ENCODE measurements at places on chromosomes 12 and 14.

DNA sequence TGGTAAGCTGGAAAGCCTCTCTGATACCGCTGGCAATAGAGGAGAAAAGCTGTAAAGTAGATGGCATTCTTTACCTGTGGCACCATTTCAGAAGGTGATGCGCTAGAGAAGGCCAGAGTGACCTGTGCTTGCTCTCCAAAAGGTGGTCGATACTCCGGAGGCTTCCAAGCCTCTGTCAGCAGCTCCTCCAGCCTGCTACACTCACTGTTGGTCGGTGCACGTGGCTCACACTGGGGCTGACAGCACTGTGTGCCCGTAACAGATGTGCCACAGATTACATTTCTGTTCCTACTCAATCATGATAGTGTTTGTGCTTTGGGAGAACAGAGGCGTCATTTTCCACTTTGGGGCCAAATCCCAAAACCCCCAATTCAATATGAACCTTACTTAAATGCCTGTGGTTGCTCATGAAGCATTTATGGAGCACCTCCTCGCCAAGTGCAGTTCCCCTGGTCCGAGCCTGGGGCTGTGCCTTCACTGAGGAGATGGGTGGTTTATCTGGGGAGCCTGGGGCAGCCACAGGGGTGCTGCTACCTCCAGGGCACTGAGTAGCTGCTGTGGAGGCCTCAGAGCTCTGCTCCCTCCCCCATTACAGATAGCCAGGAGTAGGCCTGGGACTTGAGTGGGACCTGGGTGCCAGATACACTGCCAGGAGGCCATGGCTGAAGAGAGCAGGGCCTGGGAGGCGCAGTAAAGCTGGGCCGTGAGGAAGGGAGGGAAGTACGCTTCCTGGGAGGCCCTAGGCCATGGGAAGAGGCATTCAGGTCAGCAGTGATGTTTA lies 26.8 kb downstream of the CCNK start:
- no peak for DNase-seq

GRCh38 chr12:77893918-77894317 lies 63.2 kb downstream of the NAV3 start:
- DNase-seq = no peak

GRCh38 chr12:1481326-1481725 lies 113.1 kb downstream of the FBXL14 start:
- no peak for DNase-seq

GRCh38 chr12:130087222-130087621 lies 75.0 kb upstream of the FZD10 start:
- DNase-seq = no peak

DNA sequence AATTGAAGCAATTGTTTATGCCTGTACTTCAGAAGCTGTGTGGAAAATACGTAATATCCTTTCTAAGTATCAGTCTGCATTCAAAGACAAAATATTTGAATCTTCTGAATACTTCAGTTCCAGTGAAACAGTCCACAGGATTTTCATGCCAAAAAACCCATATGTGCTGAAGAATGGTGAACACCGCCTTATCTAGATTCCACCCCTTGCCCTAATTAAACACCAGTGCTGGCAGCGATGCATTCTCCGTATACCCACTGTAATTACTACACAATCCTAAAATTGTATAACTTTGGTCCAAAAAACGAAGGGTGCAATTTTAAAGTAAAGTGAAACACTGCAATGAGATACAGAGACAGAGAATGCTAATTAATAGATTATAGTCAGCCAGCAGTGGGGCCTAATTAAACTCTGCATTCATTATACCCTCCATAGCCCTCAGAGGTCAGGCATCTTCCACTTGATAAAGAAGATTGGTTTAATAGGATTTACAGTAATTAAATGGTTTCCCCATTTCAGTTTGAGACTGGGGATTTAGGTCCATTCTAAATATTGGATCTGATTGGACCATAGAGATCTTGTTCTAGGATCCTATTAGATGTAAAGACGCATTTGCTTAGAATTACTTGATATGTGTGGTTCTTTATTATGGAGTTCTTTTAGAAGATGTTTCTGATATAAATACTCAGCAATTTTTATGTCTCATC lies 43.9 kb downstream of the ERC1 start:
- DNase-seq = no peak

- no peak for DNase-seq
Observed at GRCh38 chr14:90581745-90582144, 184.9 kb downstream of the CALM1 start.

DNA sequence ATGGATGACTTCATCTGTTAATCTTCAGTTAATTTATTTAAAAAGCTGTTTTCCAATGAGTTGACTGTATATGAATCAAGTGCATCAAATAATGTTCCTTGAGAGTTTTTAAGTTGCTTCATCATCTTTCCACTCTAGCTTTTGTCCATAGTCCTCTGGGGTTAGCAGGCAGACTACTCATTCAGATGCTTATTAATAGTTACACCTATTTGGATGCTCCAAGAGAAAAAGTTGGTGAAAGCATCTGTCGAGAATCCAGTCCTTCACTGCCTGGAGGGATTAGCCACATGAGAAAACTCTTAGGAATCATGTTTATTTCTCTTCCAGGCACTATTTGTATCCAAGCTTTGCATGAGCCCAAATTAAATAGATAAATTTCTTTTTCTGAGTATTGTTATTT lies 70.2 kb downstream of the DACT1 start:
- DNase-seq = no peak

GRCh38 chr14:95885278-95885677 lies 8.6 kb downstream of the TUNAR start:
- no peak for DNase-seq

GRCh38 chr14:100222224-100223093 lies 16.5 kb upstream of the YY1 start:
- no peak for DNase-seq

DNA sequence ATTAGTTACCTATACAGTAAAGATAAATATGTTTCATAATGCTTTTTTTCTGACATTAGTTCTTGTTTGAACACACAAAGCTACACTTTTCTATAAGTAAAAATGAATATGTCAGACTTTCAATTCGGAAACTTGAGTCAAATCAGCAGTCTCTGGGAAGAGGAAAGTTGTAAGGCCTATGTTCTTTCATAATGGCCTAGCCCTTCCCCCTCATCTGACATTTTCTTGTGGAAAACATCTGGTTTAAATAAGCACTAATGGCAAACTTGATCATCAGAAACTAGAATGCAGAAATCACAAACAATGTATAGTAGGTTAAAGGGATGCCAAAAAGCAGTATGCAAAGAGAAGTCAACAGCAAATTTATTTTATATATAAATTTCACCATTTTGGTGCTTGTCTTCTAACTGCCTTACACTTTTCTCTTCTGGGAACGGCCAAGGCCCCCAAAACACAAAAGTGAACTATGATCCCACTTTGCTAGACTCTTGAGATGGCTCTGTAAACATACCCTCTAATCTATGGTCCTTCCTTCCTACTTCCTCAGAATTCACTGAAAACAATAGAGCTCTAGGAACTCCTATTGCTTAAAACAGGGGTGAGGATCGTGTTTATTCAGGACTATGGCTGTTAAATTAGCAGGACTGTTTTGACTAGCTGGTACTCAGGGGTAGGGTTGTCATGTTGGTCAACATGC lies 444.1 kb downstream of the RAD51B start:
- DNase-seq = no peak

GRCh38 chr12:108511633-108512540 lies 3.2 kb upstream of the FICD start:
- DNase-seq = peak; percentile 70

Data from stimulated activated CD4-positive, alpha-beta T cell treated with anti-CD3 and anti-CD28 coated beads, Interleukin-12 subunit alpha, Interleukin-12 subunit beta, amount 100 ng/mL, for 4 hours (primary cell).